ENCODE measurements at places on chromosomes 3 and 15.
A peak's percentile ranks its signal among the peaks of the same experiment; 100 is the strongest.

DNA sequence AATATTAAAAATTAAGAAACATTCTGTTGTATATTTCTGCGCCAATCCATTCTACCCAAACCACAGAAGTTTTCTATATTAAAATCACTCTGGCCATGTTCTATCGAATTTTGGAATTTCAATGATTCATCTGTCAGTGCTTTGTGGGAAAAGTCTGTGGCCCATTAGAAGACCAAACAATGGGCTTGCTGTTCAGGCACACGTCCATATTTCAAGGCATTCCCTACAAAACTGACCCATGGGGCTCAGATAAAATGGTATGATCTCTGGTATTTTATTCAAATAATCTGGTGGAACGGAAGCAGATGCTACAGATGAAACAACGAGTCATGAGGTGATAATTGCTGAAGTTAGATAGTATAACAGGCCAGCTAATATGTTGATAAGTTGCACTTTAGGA is 12.4 kb downstream of the NPHP3 start:
- no peak for DNase-seq

GRCh38 chr3:177197727-177198460 is 612 bp upstream of the TBL1XR1 start:
- DNase-seq: no peak

DNA sequence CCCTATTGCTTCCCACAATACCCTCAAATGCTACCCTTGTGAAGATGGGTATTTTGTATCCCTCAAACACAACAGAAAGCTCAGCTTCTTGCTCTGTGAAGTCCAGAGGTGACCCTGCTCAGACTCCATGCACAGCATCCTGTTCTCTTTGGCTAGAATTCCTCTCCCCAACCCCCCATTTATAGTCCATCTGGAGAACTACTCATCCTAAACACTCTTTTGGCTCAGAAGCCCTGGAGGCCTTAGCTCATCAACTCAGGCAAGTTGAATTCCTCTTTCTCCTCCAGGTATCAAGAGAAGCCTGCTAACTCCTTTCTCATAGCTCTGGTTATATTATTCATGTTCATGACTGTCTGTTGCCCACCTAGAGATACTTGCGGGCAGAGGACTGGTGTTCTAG is 18.3 kb upstream of the GASK1A start:
- no peak for DNase-seq

DNA sequence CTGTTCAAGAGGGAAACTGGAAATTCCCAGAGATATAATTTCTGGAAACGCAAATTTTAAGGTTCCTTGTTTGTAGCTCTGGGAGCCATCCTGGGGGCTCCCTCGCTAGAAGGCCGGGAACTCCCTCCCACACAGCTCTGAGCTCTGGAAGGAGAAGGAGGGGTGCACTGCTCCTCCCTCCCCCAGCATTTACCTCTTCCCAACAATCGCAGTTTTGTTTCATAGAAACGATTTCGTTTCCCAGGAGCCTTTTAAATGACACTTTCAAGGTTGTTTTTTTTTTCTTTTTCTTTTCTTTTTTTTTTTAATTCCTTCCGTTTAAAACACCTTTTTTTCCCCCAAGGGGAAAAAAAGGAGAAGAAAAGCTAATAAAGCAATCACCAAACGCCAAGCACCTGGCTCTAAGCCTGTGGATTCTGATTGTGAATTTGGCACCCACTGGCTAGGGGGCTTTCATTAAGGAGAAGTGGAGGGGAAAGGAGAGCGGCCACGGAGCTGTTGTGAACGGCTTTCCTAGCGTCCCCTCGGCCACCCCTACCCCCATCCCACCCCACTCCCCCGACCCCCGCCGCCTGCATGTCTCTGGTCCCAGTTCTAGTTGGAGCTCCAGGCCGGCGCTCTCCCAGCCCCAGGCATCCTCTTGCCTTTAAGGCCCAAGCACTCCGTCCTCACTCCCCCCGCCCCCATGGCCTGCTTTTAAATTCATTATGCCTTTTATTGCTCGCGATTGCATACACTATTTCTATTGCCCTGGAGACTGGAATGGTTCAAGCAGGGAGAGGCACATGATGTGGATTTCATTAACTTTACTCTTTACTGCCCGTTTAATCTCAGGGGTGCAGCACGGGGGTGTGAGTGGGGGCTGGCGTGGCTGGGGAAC is 13.6 kb upstream of the CCDC33 start:
- DNase-seq: no peak

GRCh38 chr3:47121409-47121808 is 42.5 kb downstream of the SETD2 start:
- no peak for DNase-seq

GRCh38 chr3:178342111-178342510 is 194.1 kb upstream of the KCNMB2 start:
- DNase-seq: no peak

DNA sequence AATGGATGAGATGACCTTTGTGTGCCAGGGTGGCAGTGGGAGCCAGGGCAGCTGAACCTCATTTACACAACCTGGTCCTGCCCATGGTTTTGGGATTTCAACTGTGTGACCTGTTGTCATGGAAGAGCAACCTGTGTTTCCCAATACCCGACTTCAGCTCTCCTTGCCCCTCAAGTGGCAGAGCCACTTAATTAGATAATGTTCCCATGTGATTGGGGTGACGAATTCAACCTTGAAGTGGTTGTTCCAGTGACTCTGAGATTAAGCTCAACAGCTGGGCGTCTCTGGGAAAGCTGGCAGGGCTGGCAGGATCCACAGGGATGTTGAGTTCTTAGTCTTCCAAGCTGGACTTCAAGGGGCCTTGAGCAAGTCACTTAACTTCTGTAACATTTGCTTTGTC is 71.0 kb downstream of the THSD4 start:
- DNase-seq: no peak

DNA sequence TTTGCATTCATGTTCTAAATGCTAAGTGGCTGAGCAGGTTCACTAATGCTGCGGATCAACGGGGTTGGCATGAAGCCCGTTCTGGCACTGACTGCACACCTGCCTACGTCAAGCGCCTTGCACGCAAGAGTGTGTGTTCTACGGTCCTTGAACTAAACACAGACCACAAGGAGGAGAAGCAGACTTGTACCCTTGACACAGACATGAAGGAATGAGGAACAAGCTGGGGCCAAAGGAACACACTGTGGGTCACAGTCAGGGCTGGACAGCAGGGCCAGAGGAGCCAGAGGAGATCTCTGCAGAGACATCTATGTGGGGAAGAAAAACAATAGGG is 48.0 kb upstream of the LDHAL6B start:
- DNase-seq: no peak

DNA sequence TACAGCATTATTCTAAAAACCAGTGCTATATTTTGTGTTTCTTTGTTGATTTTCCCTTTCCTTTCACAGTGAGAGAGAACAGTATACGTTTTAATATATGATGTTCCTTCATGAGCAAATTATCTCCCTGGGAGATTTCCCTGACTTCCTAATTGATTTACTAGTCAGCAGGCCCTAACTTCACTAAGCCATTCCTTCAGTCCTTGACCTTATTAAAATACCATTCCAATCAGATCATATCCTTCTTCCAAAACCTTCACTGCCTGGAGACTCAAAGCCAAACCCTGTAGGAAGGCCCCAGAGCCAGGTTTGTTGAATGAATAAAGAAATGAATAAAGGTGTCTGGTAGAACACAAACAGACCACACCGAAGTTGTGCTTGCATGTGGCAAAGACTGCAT is 43.8 kb upstream of the ARHGEF3 start:
- no peak for DNase-seq

- DNase-seq: no peak
These were observed 81.6 kb downstream of the HERC1 start for GRCh38 chr15:63752075-63752684.

- no peak for DNase-seq
These were observed 178.8 kb downstream of the POTEB3 start for GRCh38 chr15:21261396-21261964.

GRCh38 chr3:60146121-60146520 is 1096.3 kb upstream of the CFAP20DC start:
- no peak for DNase-seq

DNA sequence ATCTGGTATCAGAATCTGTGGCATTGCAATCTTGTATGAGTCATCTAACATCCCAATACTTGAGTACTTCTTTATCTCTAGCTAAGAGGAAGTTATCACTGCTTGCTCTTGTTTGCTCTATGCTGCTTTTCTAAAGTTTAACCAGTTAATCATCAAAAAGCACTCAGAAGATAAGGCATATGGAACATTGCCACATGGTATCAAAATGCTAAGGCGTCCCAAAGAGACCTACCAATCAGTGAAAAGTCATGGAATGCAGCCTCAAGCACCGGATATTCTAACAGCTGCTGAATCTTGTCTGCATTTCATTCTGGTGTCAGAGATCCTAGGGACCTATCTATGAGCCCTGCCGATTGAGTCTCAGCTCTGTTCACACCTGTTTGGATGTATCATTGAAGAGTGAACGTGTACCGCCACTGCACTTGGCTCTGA is 192.8 kb downstream of the ARPP21 start:
- no peak for DNase-seq

DNA sequence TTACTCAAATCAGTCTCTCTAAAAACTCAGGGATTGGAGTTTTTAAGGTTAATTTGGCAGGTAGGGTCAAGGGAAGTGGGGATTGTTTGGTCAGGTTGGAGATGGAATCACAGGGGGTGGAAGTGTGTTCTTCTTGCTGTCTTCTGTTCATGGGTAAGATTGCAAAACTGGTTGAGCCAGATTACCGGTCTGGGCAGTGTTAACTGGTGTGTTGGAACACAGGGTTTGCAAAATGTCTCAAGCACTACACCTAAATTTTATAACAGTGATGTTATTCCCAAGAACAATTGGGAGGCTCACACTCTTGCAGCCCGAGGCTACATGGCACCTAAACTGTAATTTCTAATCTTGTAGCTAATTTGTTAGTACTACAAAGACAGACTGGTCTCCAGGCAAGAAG is 425.4 kb downstream of the PLOD2 start:
- no peak for DNase-seq

- DNase-seq: no peak
These were observed 234.7 kb downstream of the NFKBIZ start for GRCh38 chr3:102084006-102084405.

GRCh38 chr15:91209726-91210125 is 109.7 kb downstream of the SV2B start:
- no peak for DNase-seq

DNA sequence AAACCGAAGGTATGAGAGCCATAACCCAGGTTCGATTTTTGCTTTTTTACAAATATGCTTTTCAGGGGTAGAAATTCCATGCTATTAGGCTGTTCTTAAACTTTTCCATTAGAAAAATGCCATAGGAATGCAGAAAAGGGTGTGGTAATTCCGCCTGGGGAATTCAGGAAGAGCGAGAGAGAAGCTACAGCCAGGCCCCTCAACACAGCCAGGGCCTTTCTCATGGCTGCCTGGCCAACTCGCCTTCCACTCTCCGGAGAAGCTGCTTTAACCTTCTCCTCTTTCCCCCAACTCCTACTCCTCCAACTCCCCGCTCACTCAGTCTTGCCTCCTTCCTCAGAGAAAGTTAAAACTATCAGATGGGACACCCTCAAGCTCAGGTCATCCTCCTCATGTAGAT is 9.1 kb upstream of the TICRR start:
- no peak for DNase-seq

GRCh38 chr3:27200721-27201489 is 168.3 kb downstream of the NEK10 start:
- DNase-seq: no peak

GRCh38 chr15:63134245-63134985 is 12.8 kb downstream of the LACTB start:
- no peak for DNase-seq

DNA sequence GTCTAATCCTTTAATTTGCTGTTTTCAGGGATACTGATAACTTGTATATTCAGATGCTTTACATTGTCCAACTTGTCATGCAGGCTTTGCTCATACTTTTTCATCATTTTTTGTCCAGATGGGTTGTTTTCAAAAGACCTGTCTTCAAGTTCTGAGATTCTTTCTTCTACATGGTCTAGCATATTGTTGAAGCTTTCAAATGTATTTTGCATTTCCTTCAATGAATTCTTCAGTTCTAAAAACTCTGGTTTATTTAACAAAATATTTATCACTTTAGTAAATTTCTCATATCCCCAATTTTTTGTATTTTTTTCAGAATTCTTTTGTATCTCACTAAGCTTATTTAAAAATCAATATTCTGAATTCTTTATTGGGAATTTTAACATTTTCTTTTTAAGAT is 388.3 kb upstream of the IL12A start:
- no peak for DNase-seq

DNA sequence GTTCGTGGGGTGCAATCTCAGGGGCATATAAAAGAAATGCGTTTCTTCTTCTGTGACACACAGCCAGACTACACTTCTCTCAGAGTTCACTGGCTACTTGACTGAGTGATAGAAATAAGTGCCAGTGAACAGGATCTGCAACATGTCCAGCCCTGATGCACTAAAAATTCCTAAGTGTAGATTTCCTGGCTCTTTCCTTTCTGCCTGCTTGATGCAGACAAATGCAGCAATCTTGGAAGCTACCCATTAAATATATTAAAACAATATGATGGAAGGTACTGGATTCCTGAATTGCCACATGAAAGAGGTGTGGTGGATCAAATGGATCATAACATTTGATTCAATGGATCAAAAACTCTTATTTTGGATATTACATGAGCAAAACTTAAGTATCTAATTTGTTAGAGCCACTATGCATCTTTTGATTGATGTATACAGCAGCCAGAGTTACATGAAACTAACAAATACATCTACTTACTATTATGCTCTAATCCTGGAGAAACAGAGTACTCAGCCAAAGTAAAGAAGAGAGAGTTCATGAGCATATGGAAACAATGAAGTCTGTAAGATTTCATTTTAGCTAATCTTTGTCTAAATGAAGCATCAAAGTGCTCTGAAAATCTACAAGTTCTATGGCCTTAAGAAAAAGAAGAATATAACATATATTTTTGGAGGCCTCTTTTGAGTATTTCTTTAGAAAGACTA is 222.6 kb downstream of the ZNF385D start:
- no peak for DNase-seq

DNA sequence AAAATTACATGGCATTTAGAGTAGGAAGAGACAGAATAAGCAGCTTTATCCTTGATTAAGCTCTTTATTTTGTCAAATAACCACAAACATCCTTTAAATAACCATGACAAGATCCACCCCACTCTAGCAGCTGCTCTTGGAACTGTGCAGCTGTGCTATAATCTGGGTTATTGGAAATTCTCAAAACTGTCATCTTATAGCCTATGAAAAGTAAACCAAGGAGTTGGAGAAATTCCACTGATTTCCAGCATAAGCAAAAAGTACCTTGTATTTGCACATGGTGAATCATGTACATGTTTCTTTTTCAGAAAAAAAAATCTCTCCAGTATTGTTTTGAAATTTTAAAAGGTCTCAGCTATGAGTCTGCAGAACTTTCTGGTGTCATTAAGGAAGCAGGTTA is 88.8 kb upstream of the ABI3BP start:
- no peak for DNase-seq

- DNase-seq: peak; percentile 60
These were observed 386 bp downstream of the SQOR start for GRCh38 chr15:45635191-45635638.

- DNase-seq: no peak
These were observed 7.7 kb downstream of the GTF2A2 start for GRCh38 chr15:59649603-59650002.

DNA sequence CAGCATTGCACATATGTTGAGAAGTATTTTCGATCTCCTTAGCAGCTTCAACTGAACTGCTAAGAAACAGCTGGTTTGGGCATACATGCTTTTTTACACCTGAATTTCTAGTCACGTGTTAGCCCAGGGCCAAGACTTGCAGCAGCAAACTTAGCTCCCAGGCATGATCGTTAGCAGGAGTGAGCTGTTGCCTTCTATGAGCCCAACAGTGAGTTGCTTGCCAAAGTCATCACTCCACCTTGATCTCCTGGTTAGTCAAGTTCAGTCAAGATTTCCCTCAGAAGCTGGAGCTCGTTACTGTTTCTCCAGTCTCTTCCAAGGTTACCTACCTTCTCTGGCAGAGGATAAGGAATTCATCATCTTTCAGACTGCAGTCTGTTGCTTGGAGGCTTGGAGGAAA is 100.4 kb upstream of the SEMA6D start:
- no peak for DNase-seq

Data from stimulated activated naive CD4-positive, alpha-beta T cell treated with Interleukin-2 at 50 U/mL for 16 hours (primary cell).